ENCODE measurements at places on chromosomes 7 and 10.

GRCh38 chr10:119336599-119336998, 129.2 kb downstream of the GRK5 start:
- no peak for DNase-seq

DNA sequence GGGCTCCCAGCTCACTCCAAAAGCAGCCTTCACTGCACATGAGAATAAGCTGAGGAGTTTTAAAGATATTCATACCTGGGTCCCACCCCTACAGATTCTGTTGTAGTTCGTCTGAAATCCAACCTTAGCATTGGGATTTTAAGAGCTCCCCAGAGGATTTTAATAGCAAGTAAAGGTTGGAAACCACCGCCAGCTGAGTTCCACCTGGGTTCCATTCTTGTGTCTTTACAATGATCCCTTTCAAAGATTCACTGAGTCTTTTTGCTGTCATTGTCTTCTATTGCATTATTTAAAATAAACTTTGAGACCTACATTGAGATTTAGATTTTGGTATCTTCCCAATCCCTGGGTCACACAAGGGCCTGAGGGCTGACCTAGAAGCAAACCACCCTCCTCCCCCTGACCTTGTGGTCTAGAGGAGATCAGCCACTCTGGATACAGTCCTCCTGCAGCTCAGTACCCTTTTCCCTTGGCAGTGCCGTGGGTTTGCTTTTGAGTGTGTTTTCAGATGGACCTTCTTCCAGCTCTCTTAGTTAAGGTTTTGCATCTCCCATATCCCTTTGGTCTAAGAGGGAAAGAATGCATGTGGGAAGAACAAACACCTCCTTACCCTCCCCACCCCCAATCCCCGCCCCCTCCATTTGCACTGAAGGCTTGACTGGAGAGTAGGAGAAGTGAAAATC, 22.6 kb upstream of the SIRT1 start:
- DNase-seq: no peak

DNA sequence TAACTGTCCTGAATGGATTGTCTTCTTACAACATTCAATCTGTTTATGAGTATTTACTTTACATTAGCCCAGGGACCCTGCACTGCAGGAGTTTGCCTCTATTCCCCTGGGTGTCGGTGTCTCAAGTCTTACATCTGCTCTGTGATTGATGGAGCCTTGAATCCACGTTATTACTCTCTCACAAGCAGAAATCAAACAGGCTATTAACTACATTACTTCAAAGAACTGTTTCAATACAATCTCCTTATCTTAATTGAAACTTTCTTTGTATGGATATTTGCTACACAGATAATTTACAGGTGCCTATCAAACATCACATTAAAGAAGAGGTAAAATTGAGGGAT, 3.1 kb upstream of the ARID5B start:
- DNase-seq: no peak

GRCh38 chr10:43120116-43120928, 17.9 kb upstream of the CSGALNACT2 start:
- DNase-seq: no peak

- no peak for DNase-seq
These were observed 280.5 kb downstream of the KIF20B start for GRCh38 chr10:89981891-89982290.

DNA sequence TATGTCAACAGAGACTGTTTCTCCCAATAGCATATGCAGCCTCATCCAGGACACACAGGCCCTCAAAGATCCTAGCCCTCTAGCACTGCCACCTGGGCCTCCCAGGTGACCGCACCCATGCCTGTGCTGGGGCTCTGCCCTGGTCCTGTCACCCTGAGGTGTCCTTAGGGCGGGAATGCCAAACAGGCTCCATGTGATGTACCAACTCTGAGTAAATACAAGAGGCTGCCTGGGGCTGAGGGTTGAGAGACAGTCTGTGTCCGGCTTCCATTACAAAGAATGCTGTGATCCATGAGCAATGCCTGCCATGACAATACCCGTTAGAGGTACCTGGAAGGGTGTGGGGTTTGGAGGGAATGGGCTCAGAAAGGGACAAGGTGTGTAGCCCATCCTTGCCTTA, 83.0 kb upstream of the KAT6B start:
- no peak for DNase-seq

- no peak for DNase-seq
These were observed 390.3 kb upstream of the GALNT17 start for GRCh38 chr7:70741666-70742065.

- DNase-seq: no peak
These were observed 652.5 kb downstream of the PCDH15 start for GRCh38 chr10:54148508-54148907.

DNA sequence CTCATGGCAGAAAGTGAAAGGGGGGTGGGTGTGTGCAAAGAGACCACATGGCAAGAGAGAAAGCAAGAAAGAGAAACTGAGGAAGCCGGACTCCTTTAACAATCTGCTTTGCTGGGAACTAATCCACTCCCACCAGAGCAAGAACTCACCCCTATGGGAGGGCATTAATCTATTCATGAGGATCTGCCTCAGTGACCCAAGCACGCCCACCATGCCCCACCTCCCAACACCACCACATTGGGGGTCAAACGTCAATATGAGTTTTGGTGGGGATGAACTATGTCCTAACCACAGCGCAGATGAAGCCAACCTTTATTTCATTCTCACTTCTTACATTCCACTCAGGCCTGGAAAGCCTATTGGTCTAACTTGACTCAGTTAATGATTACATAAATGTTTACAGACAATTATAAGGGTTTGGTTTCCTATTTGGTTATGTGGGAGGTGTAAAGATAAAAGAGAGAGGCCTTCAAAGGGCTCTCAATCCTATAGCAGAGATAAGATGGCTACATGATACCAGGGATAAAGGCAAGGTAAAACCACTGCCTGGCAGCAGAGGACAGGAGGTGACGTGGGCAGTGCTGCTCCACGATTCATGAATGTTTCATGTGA, 601.8 kb downstream of the PARD3 start:
- no peak for DNase-seq

GRCh38 chr10:128064108-128064969, 61.9 kb downstream of the MKI67 start:
- peak; percentile 76 for DNase-seq

DNA sequence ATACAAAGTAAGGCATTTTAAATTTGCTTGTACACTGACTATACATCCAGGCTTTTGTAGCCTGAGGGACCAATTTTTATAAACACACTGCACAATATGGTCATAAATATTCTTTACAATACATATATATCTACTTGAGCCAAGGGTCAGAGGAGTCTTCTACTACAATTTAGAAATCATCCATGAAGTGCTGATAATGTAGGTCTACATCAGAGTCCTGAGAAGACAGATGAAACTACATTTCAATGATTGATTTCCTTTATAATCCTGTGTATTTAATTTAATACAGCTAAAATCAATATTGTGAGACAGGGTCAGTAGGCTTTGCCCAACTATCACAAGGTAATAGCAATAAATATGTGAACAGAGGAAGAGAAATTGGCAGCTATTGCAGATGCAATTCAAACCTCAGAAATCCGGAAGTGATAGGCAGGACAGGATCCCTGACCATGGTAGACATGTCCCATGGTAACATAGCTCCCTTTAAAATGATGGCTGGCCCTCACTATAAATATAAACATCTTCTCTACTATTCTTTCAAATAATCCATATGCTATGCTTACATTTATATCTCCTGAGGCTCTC, 318.0 kb upstream of the POT1 start:
- no peak for DNase-seq

DNA sequence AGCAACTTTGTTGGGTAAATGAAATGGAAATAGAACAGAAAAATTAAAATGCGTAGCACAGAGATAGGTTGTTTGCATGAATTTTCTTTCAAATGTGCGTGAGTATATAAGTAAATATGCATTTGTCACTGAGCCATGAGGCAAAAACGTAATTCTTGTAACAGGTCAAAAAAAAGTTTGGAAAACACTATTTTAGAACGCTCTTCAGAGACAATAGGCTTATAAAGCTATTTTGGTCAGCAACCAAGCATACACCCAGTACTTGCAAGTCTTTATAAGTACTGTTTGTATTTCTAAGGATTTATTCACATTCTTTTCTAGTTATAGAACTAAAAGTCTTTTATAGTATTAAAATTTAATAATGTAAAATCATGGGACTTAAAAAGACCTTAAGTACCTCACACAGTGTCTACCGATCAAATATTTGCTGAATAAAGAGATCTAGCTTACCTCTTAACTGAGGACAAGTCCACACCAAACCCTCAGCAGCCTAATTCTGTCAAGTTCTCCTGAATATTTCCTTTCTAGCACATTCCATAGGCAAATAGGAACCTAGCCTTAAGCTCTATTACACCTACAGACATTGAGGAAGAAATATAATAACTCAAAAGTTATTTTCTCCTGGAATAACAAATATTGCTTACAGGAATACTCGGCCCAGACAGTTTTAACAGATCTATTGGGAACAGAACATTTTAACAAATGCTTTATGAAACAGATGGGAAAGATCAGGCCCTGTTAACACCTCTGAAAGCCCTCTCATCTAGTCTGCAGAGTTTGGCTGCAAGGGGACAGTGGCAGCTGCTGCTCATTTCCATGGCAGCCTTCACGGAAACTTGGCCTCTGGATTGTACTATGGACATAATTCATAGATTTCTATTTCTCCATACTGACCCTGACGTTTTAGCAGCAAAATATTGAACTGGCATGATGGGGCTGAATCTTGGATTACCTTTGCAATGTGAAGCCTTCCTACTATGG, 8.8 kb downstream of the CRPPA start:
- no peak for DNase-seq

DNA sequence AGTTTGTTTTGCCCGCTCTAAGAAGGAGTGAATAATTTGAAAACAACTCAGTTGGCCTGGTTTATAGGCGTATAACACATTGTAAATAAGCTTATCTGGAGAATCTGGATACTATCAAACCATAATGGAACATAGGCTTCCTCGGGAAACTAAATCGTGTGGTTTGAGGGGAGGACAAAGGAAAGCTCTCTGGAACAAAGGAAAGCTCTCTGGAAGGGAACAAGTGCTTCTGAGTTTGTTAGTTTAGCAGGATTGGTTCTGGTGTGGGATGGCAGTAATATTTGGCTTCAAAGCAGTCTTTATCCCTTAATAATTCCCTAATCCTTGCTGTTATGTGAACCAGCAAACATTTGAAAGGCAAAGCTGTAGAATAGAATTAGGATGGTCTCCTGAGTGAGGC, 15.0 kb upstream of the SLK start:
- DNase-seq: no peak

DNA sequence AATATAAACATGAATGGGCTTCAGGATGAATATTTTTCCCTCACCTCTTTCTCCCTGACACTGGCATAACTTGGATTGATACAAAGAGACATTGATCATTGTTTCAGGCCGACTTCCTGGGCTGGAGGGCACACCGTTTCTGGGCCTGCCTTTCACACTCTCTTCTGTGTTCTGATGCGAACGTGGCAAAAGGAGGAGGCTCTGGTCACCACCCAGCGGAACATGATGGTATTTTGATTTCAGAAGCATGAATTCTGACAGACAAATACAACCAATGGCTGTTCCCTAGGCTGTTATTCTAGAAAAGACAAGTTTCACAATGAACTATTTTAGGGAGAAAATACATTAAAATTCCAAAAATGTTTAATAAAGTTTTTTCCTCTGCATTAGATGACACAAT, 534.5 kb upstream of the MKI67 start:
- DNase-seq: no peak

- DNase-seq: peak; percentile 36
These were observed 151.5 kb downstream of the ANK3 start for GRCh38 chr10:60237977-60238758.

- peak; percentile 60 for DNase-seq
These were observed 120.2 kb upstream of the TMEM229A start for GRCh38 chr7:124152859-124153692.

DNA sequence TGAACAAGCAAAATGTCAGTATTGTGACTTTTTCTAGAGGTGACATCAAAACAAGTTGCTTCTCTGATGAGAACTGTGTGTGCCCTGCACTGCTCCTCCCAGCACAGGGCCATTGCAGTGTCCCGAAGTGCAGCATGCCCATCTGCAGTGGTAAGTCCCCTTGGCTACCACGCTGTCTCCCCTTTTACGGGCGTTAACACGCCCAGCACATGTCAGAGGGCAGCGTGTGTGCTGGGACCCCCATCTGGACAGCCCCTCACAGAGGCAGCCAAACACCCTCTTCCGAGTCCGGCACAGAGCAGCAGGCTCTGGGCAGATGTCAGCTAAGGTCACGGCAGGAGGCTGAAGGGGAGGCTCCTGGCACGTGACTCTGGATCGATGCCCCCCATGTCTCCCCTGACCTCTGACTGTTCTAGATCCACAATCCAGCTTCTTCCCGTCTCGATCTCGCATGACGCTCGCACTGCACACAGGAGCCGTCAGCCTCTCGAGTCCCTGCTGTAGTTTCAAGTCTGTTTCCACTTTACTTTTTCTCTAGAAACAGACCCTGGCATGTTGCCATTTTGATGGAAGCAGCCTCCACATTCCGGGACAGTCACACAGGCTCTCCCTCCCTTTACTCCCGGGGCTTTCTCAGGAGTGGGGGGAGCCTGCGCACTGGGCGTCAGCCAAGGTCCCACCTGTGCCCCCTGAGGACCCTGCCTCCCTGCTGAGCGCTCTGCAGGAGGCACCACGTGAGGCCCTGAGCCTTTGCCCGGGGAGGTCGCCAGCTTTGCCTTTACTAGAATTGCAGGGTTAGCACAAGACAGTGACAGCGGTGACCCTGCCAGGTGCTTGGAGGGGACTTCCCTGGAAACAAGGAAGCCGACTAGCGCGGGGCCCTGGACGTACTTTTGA, 133.8 kb downstream of the TCERG1L start:
- DNase-seq: no peak

DNA sequence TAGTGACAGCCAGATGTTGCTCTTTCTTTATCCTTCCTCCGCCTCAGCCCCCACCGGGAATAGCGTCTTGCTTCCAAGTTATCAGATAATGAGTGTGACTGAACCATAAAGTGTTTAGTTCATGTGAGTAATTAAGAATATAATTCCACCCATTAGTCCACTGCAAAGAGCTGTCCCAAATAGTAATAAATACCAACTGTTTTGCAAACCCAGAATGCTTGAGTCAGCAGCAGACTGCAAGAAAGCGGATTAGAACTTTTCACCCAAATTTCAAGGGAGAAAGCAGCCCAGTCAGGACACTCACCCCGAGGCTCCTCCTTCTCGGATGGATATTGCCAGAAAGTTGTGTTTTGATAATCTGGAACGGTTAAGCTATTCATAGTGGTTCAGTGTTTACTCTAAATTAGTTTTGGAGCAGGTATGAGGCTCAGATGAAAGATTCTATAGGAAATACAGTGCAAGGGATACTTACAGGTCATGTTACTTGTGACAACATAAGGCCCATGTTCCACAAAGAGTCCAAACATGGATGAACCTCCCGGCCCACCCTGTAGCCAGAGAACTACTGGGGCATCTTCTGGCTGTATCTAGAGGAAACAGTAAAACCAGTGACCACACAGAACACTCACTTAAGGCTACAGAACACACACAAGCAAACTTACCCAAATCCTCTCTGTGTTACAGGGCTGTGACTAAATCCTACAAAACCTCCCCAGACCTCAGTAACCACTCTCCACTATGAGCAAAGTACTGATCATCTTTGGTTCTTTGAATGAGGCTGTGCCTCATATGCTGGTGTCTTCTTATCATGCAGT, 50.5 kb downstream of the CPVL start:
- DNase-seq: no peak

GRCh38 chr10:110387983-110388686, 83.4 kb upstream of the SMNDC1 start:
- DNase-seq: no peak
